Calu3 (cell line): ENCODE measurements at places on chromosomes 16 and 17. TPM values are rescaled to one million over a fixed set of nuclear protein-coding genes. Genes with fewer than 3 reads are reported as not detected.

The GNAO1 gene
- total RNA-seq, result 0.17 TPM in 1 of 2 replicates, not detected in the other

DNA sequence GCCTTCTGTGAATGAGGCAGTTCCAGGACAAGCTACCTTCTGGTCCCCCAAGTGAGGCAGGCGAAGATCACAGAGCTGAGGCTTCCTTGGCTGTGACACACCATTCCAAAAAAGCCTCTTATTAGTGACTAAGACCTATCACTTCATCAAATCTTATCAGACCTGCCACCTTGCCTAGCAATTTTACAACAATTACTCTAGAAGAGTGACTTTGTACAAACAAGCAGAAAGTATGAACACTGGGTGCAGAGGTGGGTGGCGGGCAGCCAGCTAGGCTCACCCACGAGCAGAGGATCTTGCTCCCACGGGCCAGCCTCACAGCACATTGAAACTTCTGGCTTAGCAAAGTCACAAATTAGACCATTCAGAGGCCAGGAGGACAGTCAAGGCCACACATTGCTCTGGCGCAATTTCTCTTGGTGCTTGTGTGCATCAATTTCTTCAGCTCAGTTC, 2.2 kb upstream of the ICAM2 start:
- no peak for DNase-seq
- peaks cover 6% of the 10 kb centered on the region for H3K36me3 ChIP-seq
- no peak overlapping the region for H3K4me3 ChIP-seq
- H3K27me3 ChIP-seq, result no peaks in the 10 kb centered on the region

The SMPD3 gene
- 0.42 and 1.2 TPM in 2 replicates for total RNA-seq

GRCh38 chr17:80565343-80566053, 20.9 kb downstream of the RPTOR start:
- no peaks in the 10 kb centered on the region for H3K36me3 ChIP-seq
- H3K4me1 ChIP-seq, result peaks cover 9% of the 10 kb centered on the region
- H3K27me3 ChIP-seq, result no peaks in the 10 kb centered on the region
- no peak overlapping the region for H3K27ac ChIP-seq
- no peak for DNase-seq

GRCh38 chr16:52422307-52422706, 124.6 kb downstream of the TOX3 start:
- H3K36me3 ChIP-seq, result no peaks in the 10 kb centered on the region
- no peaks in the 10 kb centered on the region for H3K27me3 ChIP-seq
- no peak overlapping the region for H3K27ac ChIP-seq
- H3K4me3 ChIP-seq, result no peak overlapping the region

- peaks cover 59% of the 10 kb centered on the region for H3K27me3 ChIP-seq
- no peak overlapping the region for H3K4me3 ChIP-seq
- DNase-seq, result peak; percentile 51
- no peak overlapping the region for H3K27ac ChIP-seq
- peaks cover 6% of the 10 kb centered on the region for H3K4me1 ChIP-seq
- H3K36me3 ChIP-seq, result no peaks in the 10 kb centered on the region
These were observed 14.7 kb downstream of the AIPL1 start for GRCh38 chr17:6420173-6420641.

- H3K4me3 ChIP-seq, result peak overlapping the region; percentile 44
- no peaks in the 10 kb centered on the region for H3K27me3 ChIP-seq
- DNase-seq, result peak; percentile 70
- peaks cover 32% of the 10 kb centered on the region for H3K36me3 ChIP-seq
These were observed 22.7 kb downstream of the FAM83G start for GRCh38 chr17:18981642-18982424.

DNA sequence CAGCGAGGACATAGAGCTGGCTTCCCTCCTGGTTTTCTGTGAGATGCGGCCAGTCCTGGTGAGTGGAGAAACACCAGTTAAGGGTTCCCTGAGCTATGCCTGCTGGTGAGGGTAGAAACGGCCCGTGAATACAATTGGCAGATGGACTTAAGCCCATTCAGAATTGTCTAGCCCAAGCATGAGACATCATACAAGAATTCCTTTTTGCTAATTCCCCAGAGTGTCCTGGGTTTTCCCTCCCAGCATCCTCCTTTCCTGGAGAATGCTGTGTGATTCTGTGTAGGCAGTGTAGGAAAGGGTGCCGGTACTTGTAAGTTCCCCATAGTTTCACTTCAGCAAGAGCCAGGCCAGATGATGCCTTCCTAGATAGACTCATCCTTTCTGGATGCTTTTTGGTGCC, 65.1 kb downstream of the SDR42E1 start:
- H3K4me1 ChIP-seq, result peaks cover 2% of the 10 kb centered on the region
- no peak overlapping the region for H3K4me3 ChIP-seq
- H3K36me3 ChIP-seq, result no peaks in the 10 kb centered on the region
- peaks cover 55% of the 10 kb centered on the region for H3K27me3 ChIP-seq
- no peak for DNase-seq

The LGALS9B gene
- total RNA-seq, result 0.57 and 1.5 TPM in 2 replicates

DNA sequence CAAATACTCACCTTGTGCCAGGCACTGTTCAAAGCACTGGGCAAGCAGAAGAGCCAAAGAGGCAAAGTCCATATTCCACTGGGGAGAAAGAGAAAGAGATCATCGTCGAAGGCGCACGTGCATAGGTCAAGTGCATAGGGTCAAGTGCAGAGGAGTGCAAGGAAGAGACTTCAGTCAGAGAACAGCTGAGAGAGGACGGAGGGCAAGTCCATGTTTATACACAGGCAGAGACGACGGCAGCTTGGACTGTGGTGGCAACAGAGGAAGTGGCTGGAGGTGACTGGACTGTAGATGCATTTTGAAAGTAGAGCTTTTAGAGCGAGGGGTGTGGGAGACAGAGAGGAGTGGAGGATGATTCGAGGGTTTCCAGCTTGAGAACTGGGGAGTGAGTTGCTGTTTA, 74.7 kb upstream of the SDK2 start:
- H3K4me3 ChIP-seq, result no peak overlapping the region
- no peaks in the 10 kb centered on the region for H3K4me1 ChIP-seq
- H3K27ac ChIP-seq, result no peak overlapping the region
- no peak for DNase-seq
- H3K27me3 ChIP-seq, result peaks cover 98% of the 10 kb centered on the region

The SOX8 gene
- total RNA-seq, result 0.92 and 1.2 TPM in 2 replicates

The C16orf86 gene
- total RNA-seq, result 0.66 and 0.68 TPM in 2 replicates

The ZNF423 gene
- total RNA-seq, result not detected in 2 replicates

GRCh38 chr17:45121055-45121454, 11.3 kb downstream of the PLCD3 start:
- no peak overlapping the region for H3K4me3 ChIP-seq
- no peak overlapping the region for H3K27ac ChIP-seq
- no peak for DNase-seq
- H3K27me3 ChIP-seq, result no peaks in the 10 kb centered on the region
- peaks cover 26% of the 10 kb centered on the region for H3K36me3 ChIP-seq
- H3K4me1 ChIP-seq, result peaks cover 26% of the 10 kb centered on the region

- H3K27ac ChIP-seq, result no peak overlapping the region
- no peak overlapping the region for H3K4me3 ChIP-seq
- H3K36me3 ChIP-seq, result no peaks in the 10 kb centered on the region
- DNase-seq, result no peak
These were observed 11.5 kb upstream of the SRCIN1 start for GRCh38 chr17:38617074-38617860.

The HOXB9 gene
- 26.0 and 27.8 TPM in 2 replicates for total RNA-seq

The ENPP7 gene
- not detected in 2 replicates for total RNA-seq

The CD300LD gene
- not detected in 2 replicates for total RNA-seq

DNA sequence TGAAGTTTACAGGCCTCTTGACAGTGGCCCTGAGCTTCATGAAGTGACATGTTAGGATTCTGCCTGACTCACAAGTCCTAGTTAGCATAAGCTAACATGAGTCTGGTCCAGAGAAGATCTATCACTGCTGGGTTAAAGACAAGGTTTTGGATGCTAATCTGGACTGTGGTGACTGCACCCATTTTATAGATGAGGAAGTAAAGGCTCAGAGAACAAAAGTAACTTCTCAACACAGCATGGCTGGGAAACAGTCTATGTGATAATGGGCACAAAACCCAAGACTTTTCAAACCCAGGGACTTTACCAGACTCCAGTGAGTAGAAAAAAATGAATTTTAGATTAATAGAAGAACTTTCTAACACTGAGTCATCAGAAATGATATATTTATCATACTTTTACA, 236.8 kb upstream of the IRX5 start:
- no peak overlapping the region for H3K4me3 ChIP-seq
- H3K27ac ChIP-seq, result no peak overlapping the region
- peaks cover 18% of the 10 kb centered on the region for H3K27me3 ChIP-seq
- DNase-seq, result no peak

DNA sequence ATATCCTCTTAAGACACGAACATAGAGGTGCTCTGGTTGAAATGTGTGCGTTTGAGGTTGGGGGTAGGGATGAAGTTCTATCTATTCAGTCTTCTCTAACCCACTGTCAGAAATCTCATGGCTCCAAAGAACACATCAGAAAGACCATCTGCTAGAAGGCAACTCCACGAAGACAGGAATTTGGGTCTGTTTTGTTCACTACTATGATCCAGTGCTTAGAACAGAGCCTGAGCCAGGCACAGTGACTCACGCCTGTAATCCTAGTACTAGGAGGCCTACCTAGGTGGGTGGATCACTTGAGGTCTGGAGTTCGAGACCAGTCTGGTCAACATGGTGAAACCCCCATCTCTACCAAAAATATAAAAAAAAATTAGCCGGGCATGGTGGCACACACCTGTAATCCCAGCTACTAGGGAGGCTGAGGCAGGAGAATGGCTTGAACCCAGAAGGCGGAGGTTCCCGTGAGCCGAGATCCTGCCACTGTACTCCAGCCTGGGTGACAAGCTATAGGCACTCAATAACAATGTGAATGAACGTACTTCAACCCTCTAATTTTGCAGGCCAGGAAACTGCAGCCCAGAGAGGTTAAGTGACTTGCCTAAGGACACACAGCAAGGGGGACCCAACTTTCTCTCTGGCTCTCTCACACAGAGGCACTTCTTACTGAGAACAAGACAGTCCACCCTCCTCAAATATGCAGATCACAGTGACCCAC, 2.3 kb downstream of the CASKIN2 start:
- no peak for DNase-seq
- H3K27ac ChIP-seq, result no peak overlapping the region
- H3K4me3 ChIP-seq, result no peak overlapping the region
- no peaks in the 10 kb centered on the region for H3K27me3 ChIP-seq
- peaks cover 40% of the 10 kb centered on the region for H3K4me1 ChIP-seq

DNA sequence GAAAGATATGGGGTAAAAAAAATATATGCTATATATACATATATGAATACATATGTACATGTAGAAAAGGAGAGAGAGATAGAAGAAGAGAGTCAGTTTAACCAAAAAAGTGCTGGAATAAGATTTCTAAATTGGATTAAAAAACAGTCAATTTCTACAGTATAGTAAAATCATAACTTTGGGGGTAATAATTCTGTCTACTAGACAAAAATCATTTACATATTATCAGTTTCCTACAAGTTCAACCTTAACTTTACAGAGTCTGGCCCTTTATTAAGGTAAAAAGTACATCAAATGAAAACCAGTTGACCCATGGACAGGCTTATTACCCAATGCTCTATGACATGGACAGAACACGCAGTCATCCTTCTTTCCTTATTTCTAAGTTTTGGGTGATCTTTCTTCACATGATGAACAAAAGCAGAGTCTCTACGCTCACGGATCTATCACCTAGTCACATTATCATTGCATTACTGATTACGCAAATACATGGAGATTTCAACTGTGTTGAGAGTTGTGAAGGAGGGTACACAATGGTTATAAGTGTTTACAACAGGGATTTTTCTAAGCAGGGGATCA, 63.9 kb upstream of the SMIM36 start:
- no peaks in the 10 kb centered on the region for H3K36me3 ChIP-seq
- no peak for DNase-seq
- no peak overlapping the region for H3K4me3 ChIP-seq
- no peak overlapping the region for H3K27ac ChIP-seq

The KRT33B gene
- total RNA-seq, result not detected in 2 replicates

- H3K4me1 ChIP-seq, result no peaks in the 10 kb centered on the region
- no peaks in the 10 kb centered on the region for H3K36me3 ChIP-seq
- H3K27me3 ChIP-seq, result no peaks in the 10 kb centered on the region
- peak; percentile 44 for DNase-seq
- H3K27ac ChIP-seq, result no peak overlapping the region
These were observed 90.7 kb upstream of the SMIM36 start for GRCh38 chr17:55601874-55602364.

GRCh38 chr16:89241187-89242007, 23.9 kb downstream of the ZNF778 start:
- H3K4me1 ChIP-seq, result peaks cover 9% of the 10 kb centered on the region
- H3K27me3 ChIP-seq, result peaks cover 38% of the 10 kb centered on the region
- peak; percentile 69 for DNase-seq
- peaks cover 40% of the 10 kb centered on the region for H3K36me3 ChIP-seq
- peak overlapping the region; percentile 83 for H3K27ac ChIP-seq
- H3K4me3 ChIP-seq, result peak overlapping the region; percentile 84

- H3K27me3 ChIP-seq, result no peaks in the 10 kb centered on the region
- no peaks in the 10 kb centered on the region for H3K4me1 ChIP-seq
- no peaks in the 10 kb centered on the region for H3K36me3 ChIP-seq
- no peak overlapping the region for H3K27ac ChIP-seq
- no peak for DNase-seq
These were observed 244.6 kb upstream of the MYOCD start for GRCh38 chr17:12421077-12421476.

DNA sequence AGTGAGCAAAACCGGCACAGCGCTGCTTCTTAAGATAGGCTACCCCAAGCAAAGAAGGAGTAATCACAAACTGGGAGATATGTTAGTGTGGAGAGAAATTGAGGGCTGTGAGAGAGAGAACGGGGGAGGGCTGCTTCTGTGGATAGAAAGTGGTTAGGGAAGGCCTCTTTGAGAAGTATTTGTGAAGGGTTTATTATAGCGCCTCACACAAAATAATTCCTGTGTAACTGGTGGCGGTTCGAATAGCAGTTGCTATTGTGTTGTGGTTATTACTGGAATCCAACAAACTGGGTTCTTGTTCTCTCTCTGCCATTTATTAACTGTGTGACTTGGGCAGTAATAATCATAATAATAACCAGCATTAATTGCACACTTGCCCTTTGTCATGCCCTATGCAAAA, 9.2 kb upstream of the CISD3 start:
- H3K27me3 ChIP-seq, result no peaks in the 10 kb centered on the region
- H3K27ac ChIP-seq, result no peak overlapping the region
- peaks cover 7% of the 10 kb centered on the region for H3K4me1 ChIP-seq
- H3K4me3 ChIP-seq, result no peak overlapping the region

- no peaks in the 10 kb centered on the region for H3K36me3 ChIP-seq
- no peaks in the 10 kb centered on the region for H3K4me1 ChIP-seq
- no peaks in the 10 kb centered on the region for H3K27me3 ChIP-seq
- DNase-seq, result no peak
- H3K27ac ChIP-seq, result no peak overlapping the region
These were observed 58.1 kb upstream of the CRYM start for GRCh38 chr16:21336231-21336630.

GRCh38 chr17:8868529-8868951, 1.1 kb upstream of the PIK3R6 start:
- H3K4me1 ChIP-seq, result no peaks in the 10 kb centered on the region
- no peak for DNase-seq
- H3K4me3 ChIP-seq, result no peak overlapping the region
- peaks cover 84% of the 10 kb centered on the region for H3K27me3 ChIP-seq

The SSTR5 gene
- total RNA-seq, result not detected in 2 replicates

The PABPN1L gene
- not detected in 2 replicates for total RNA-seq
